ENCODE measurements at places on chromosomes 3 and 15. TPM values are rescaled to one million over a fixed set of nuclear protein-coding genes. Genes with fewer than 3 reads are reported as not detected.

The ZNF774 gene
- 2.1 TPM for total RNA-seq

- no peak overlapping the region for H3K4me3 ChIP-seq
- no peak for DNase-seq
- H3K36me3 ChIP-seq: no peaks in the 10 kb centered on the region
- peak overlapping the region; percentile 88 for H3K27ac ChIP-seq
- H3K4me1 ChIP-seq: peaks cover 27% of the 10 kb centered on the region
Measured at GRCh38 chr3:32421991-32422859, 30.6 kb downstream of the CMTM7 start.

The IL17RB gene
- total RNA-seq: 19.5 TPM

- peaks cover 5% of the 10 kb centered on the region for H3K4me1 ChIP-seq
- DNase-seq: peak; percentile 60
- no peak overlapping the region for H3K27ac ChIP-seq
- H3K27me3 ChIP-seq: no peaks in the 10 kb centered on the region
- no peaks in the 10 kb centered on the region for H3K36me3 ChIP-seq
Measured at GRCh38 chr3:173411375-173411973, 13.9 kb downstream of the NLGN1 start.

DNA sequence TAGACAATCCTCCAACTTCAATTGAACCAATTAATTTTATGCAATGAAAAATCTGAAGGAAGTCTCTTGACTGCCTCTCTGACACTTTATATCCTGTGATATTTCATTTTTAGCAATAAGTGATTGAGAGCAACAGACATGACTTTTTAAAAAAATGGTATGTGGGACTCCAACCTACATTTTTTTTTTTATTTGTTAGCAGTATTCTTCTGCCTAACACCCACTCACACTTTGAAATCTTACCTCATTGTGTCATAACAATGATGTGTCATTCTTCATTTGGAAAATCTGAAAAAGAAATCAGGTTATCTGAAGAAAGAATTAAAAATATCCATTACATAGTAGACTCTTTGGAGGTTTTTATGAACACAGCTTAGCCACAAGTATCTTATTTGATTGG is 541.3 kb upstream of the KCNMB2 start:
- no peaks in the 10 kb centered on the region for H3K27me3 ChIP-seq
- no peak for DNase-seq
- peaks cover 5% of the 10 kb centered on the region for H3K4me1 ChIP-seq
- no peaks in the 10 kb centered on the region for H3K36me3 ChIP-seq
- no peak overlapping the region for H3K27ac ChIP-seq
- no peak overlapping the region for H3K4me3 ChIP-seq

GRCh38 chr3:45642731-45643152 is 46.5 kb upstream of the SACM1L start:
- no peaks in the 10 kb centered on the region for H3K36me3 ChIP-seq
- no peak overlapping the region for H3K27ac ChIP-seq
- H3K4me1 ChIP-seq: peaks cover 27% of the 10 kb centered on the region

DNA sequence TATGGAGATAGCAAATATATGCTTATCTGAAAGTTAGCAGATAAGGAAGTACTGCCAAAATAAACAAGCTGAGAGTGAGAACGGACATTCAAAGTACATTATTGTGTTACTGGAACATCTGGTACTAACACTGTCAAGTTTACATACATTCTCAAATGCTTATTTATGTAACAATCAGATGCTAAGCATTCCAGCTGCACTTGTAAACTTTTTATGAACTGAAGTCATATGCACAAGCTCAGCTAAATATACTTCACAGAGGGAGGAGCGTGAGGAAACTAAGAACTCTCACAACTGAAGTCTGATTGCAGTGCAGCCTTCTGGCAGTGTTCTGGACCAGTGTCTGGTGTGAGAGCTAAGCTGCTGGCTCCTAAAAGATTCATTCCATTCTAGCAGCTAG is 223.7 kb upstream of the NANOGP8 start:
- peak; percentile 76 for DNase-seq
- peaks cover 18% of the 10 kb centered on the region for H3K4me1 ChIP-seq
- no peaks in the 10 kb centered on the region for H3K36me3 ChIP-seq
- peak overlapping the region; percentile 42 for H3K27ac ChIP-seq
- H3K27me3 ChIP-seq: no peaks in the 10 kb centered on the region
- H3K4me3 ChIP-seq: no peak overlapping the region
